ENCODE measurements at places on chromosomes 3 and 15.

GRCh38 chr15:85116925-85117646 lies 135.4 kb downstream of the PDE8A start:
- no peak for DNase-seq

DNA sequence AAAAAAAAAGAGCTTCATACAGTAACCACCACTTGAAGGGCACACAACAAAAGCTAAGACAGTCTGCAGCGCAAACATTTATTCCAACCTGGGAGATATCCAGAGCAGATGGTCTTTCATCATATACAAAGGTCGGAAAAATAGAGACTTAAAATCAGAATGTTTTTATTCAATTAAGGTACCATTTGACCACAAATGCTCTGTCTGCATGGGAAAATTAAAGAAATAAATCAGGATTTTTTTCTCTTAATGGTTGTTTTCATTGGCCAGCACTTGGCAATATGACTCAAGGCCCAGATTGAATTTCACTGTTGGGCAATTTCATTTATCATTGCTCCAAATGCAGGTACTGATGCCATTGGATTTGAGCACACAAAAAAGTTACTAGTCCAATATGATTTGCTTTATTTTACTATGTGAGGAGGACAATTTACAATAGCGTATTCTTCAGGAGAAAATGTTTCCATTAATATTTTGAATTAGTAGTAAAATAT lies 145.9 kb upstream of the AGTR1 start:
- no peak for DNase-seq

- DNase-seq, result peak; percentile 42
Observed at GRCh38 chr15:70451821-70452653, 311.3 kb downstream of the UACA start.

DNA sequence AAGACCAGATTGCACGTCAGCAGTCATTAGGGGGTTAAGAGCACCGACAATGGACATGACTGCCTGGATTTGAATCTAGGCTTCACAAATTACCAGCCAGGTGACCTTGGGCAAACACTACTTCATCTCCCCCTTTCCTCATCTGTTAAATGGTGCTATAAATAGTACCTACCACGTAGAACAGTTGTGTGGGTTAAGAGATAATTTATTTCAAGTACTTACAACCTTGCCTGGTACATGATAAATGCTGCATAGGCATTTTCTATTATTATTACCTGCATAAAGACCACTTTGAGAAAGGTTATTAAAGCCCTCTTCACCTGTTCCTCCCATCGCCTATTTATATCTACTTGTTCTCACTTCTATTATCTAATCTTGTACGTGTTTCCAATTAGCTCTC lies 64.7 kb downstream of the BTD start:
- no peak for DNase-seq

DNA sequence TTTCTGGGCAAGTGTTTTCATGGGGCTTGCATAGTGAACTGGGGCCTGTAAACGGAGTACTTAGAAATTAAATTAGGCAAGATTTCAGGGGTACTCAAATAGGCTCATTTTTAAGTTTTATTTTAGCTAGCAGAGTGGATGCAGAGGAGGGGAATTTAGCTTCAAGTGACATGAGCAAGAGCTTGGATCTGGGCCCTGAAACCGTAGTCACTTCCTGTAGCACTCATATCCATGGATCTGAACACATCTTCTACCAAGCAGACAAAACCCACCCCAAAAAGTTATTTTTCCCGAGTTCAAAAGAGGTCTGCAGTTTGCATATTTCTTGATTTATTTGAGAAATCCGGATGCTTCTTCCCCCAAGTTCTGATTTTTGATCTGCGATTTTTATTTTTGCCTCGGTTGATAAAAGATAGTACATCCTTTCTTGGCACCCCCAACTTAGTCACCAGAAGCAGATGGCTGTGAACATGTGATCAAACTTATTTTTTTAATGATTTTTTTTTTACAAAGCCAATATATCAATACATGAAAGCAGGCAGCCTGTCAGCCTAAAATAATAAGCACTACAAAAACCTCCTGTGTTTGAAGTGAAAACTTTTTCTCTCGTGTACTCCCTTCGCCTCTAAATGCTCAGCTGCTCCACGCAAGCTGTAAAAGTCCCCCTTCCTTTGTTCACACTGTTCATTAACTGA lies 36.6 kb upstream of the STT3B start:
- DNase-seq, result no peak

DNA sequence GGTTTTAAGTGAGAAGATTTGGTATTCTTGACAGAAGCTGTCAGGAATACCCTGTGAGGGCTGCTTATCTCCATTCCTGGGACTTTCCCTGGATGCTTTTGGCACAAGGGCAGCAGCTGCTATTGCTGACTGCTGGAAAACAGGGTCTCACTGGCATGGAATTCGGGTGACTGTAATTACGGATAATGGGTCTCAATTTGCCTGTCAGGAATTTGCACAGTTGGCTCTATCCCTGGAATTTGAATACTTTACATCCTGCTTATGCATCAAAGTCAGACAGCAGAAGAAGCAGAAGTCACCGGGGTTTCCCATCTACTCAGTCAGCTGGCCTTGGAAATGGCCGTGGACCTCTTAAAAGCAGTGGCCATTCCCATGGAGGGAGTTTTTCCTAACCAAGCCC lies 25.9 kb upstream of the AKAP13 start:
- no peak for DNase-seq

Data from DMS153 (cell line).